ENCODE measurements at places on chromosomes 2 and 18.

DNA sequence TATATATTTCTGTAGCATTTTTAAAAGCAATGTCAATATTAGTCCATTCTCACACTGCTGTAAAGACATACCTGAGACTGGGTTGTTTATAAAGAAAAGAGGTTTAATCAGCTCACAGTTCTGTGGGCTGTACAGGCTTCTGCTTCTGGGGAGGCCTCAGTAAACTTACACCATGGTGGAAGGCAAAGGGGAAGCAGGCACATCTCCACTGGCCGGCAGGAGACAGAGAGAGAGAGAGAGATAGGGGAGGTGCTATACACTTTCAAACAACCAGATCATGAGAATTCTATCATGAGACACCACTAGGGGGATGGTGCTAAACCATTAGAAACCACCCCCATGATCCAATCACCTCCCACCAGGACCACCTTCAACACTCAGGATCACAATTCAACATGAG, 43.1 kb downstream of the CHMP3 start:
- no peak for DNase-seq

DNA sequence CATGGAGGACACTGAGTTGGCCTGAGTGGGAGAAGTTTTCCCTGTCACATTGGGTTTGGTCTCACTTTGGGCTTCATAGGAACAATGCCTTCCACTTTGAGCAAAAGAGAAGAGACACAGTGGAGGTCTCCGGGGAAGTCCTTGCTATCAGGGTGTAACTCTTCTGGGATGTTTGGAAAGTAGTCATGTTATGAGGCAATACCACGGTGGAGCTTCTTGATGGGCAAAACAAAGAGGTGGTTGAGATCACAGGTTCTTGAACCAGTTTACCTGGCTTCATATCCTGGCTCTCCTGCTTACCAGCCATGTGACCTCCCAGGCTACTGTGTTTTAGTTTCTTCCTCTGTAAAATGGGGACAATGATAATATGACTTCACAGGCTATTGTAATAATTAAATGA, 478.6 kb downstream of the SLC4A3 start:
- DNase-seq: no peak

DNA sequence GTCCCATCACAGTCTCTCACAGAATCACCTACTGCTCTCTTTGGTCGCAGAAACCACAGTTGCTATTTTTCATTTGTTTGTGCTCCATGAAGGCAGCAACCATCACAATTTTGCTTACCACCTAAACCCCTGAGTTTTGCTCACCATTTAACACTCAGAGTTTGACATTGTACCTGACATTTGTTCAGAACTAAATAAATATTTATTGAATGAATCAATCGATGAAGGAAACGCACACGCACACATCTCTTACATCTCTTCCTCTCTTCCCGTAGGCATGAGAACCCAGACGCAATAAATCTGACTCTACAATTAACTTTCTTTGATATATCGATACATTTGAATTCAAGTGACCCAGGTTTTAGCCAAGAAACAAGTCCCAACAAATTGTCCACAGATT, 105.5 kb upstream of the RNF152 start:
- no peak for DNase-seq

GRCh38 chr2:213475433-213475832, 191.2 kb downstream of the SPAG16 start:
- no peak for DNase-seq

GRCh38 chr2:237132799-237133198, 47.1 kb downstream of the COPS8 start:
- DNase-seq: no peak

GRCh38 chr2:13504808-13505207, 788.1 kb downstream of the TRIB2 start:
- DNase-seq: no peak

- no peak for DNase-seq
Observed at GRCh38 chr2:126367361-126367760, 288.6 kb upstream of the GYPC start.
